ENCODE measurements at places on chromosomes 2 and 18.
A peak's percentile ranks its signal among the peaks of the same experiment; 100 is the strongest.

GRCh38 chr2:83323038-83323437 is 1136.0 kb downstream of the SUCLG1 start:
- DNase-seq, result no peak

DNA sequence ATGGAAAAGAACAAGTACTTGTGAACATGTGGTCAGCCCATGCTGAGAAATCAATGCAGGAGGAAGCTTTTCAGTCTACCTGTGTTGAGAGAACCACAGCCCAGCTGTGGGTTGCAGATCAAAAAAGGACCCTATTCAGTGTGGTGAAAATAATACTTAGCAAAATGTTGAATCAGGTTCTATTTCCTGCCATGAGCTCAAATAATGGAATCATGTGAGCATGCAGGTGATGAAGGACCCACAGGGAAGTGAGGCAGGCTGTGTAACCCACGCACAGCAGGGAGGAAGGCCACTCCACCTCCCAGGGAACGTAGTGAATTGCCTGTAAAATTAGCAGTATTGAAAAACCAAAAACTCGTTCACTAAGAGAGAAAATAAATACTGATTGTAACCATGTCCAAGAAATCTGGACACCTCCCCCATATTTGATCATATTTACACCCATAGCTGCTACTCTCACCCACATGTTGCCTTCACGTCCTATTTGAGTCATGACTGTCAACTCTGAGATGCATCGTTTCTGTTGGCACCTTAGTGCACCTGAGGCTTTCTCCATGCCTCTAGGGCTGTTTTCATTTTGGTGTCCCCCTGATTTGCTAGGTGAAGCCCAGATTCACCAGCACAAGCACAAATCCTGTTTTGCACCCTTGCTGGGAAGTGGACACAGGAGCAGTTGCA is 20.5 kb upstream of the BCL2L11 start:
- DNase-seq, result no peak

GRCh38 chr18:25672490-25672889 is 320.5 kb upstream of the ZNF521 start:
- no peak for DNase-seq

GRCh38 chr2:98565941-98566340 is 42.4 kb downstream of the COA5 start:
- no peak for DNase-seq

GRCh38 chr2:116879650-116880160 is 934.8 kb upstream of the DDX18 start:
- no peak for DNase-seq

DNA sequence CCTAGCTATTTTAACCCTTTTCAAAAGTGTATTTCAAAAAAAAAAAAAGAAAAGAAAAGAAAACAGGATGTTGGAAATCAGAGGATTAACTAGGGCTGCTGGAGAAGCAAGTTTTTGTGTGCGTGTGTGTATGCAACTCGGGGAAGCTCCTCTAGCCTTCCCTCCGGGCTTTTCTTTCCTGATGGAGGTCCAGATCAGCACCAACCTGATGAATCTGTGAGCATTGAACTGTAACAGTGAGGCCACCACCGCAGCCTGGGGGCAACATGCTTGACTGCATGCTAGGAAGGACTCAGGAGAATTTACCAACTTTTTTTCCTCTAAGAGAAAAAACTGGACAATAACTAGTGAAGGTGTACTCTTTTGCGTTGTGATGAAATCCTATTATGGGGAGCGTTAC is 2.3 kb downstream of the OBSL1 start:
- DNase-seq, result no peak

DNA sequence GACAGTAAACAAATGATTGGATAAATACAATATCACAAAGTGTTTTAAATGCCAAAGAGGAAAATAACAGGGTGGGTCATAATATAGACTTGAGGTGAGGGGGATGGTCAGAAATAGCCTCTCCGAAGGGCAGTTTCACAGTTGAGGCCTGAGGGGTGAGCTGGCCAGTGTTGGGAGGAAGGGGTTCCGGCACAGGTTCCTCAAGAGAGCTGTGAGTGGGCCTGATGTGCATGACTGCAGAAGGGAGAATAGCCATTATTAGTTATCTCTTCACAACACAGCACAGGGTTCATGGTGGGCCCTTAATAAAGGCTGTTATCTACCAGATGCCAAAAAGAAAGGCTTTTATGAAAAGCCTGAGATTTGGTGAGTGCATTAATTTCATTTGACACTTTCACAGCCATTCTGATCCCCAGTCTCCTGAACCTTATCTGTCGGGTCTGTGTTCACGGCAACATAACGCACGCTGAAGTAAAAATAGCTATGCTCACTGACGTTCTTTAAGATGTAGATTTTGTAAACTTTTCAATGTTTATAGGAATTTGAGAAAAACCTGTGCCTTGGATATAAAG is 39.6 kb downstream of the POLR1A start:
- no peak for DNase-seq

DNA sequence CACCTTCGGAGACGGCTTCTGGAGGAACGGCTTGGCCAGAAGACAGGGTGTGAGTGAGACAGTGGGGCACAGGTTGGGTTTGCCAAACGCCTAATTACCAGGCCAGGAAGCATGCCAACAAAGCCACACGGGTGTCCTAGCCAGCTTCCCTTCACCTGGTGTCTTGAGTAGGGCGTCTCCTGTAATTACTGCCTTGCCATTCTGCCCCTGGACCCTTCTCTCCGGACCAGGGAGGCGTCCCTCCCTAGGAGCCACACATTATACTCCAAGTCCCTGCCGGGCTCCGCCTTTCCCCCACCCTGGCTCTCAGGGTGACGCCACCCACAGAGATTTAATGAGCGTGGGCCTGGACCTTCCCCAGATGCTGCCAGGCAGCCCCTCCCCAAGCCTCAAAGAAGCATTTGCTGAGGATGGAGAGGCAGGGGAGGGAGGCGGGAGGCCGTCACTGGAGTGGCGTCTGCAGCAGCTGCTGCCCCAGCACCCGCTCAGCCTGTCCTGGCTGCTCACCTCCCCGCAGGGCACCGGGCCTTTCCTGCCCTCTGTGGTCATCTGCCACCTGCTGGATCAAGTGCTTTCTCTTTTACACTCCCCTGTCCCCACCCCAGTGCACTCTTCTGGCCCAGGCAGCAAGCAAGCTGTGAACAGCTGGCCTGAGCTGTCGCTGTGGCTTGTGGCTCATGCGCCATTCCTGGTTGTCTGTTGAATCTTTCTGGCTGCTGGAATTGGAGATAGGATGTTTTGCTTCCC is 20.7 kb downstream of the FOSL2 start:
- no peak for DNase-seq

- peak; percentile 11 for DNase-seq
These were observed 673 bp downstream of the CENPO start for GRCh38 chr2:24793761-24794435.

DNA sequence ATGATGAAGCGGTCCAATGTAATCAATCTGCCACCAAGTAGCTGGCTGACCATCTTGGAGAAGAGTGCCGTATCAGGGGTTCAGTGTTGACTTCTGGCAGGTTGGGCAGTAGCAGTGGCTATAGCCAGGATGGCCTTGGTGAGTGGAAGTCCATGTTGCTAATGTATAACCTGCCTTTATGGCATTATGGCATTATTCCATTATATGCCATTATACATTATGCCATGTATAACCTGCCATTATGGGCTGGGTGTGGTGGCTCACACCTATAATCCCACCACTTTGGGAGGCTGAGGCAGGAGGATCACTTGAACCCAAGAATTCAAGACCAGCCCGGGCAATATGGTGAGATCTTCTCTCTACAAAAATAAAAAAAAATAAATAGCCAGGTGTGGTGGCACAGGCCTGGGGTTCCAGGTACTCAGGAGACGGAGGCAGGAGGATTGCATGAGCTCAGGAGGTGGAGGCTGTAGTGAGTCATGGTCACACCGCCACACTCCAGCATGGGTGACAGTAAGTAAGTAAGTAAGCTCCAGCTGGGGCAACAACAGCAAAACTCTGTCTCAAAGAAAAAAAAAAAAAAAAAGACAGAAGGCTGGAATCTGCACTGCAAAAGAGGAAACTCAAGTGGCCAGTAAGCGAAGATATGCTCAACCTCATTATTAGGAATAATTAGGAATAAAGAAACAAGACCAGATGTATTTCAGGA is 24.4 kb upstream of the EMILIN2 start:
- no peak for DNase-seq

GRCh38 chr2:227344231-227344630 is 19.2 kb downstream of the MFF start:
- no peak for DNase-seq

DNA sequence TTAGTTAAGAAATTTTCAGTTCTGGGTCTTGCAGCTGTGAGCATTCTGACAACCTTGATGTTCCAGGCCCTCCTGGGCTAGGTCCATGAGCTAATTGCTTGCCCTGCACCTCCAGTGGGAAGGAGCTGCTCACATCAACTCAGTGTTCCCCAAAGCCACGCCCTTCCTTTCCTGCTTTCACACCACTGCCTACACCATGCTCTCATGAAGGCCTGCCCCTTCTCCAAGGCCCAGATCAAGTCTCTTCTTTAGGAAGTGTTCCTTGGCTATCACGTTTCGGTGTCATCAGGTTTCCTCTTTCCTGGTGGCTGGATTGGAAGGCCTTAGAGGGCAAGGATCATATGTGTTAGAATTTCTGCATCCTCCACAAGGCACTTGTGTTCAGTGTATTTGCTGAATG is 18.8 kb downstream of the TMEM127 start:
- no peak for DNase-seq

- DNase-seq, result no peak
These were observed 5.7 kb upstream of the GCFC2 start for GRCh38 chr2:75716406-75716805.

DNA sequence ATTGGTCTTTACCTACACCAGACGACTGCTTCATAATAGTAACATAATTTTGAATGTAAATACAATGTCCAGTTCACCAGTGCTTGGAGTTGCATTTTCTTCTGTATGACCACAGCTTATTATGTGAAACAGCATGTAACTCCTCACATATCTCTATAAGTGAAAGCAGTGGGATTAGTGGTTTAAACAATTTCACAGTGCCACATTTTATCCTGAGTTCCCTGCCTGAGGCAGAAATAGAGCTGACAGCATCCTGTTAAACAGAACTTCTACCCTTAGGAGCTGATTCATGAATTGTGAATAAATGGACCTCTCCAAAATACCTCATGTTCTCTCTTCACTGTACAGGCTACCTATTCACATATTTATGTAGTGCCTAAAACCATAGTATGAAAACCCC is 542.3 kb upstream of the VWC2L start:
- DNase-seq, result no peak

- no peak for DNase-seq
These were observed 522.0 kb downstream of the PLCL1 start for GRCh38 chr2:198326431-198326830.

GRCh38 chr18:48928787-48929186 is 22.0 kb downstream of the SMAD7 start:
- DNase-seq, result peak; percentile 75

Data from activated CD4-positive, alpha-beta T cell treated with anti-CD3 and anti-CD28 coated beads for 48 hours (primary cell).